CD4-positive, alpha-beta memory T cell (primary cell): ENCODE measurements at places on chromosomes 2 and 18. TPM values are rescaled to one million over a fixed set of nuclear protein-coding genes. Genes with fewer than 3 reads are reported as not detected.

DNA sequence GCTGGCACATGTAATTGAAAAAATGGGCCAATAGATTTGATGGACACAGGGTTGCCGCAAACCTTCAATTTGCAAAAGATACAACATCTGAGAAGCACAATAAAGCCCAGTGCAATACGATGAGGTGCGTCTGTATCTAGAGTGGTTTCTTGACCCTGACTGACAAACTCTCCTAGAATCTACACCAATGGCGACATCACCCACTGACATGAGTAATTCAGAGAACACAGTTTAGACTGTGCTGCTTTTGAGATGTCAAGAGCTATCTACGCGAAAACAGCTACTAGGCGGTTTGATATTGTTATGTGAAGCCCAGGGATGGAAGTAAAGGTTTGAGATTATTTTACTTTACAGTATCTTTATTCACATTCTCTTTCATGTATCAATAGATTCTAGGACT is 104.9 kb downstream of the EIPR1 start:
- H3K36me3 ChIP-seq = no peaks in the 10 kb centered on the region
- no peak overlapping the region for H3K4me3 ChIP-seq
- no peaks in the 10 kb centered on the region for H3K27me3 ChIP-seq
- DNase-seq = no peak

DNA sequence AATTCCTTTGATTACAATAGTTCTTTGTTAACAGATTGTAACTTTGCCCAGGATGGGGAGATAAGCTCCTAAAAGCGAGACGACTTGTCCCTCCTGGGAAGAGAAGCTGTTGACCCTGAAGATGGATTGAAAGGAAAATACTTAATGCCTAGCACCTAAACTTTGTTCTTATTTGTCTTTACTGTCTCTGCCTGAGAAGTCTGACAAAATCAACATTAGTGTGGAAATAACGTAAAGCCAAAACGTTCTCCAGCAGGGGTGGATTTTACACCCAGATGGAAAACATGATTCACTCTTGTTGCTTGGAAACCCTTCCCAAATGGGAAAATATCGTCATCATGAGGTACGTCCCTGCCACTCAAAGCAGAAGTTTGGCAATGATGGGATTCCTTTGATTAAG is 450.1 kb downstream of the SLC4A3 start:
- no peak for DNase-seq
- no peak overlapping the region for H3K4me3 ChIP-seq
- no peak overlapping the region for H3K27ac ChIP-seq
- no peaks in the 10 kb centered on the region for H3K36me3 ChIP-seq
- no peaks in the 10 kb centered on the region for H3K4me1 ChIP-seq

DNA sequence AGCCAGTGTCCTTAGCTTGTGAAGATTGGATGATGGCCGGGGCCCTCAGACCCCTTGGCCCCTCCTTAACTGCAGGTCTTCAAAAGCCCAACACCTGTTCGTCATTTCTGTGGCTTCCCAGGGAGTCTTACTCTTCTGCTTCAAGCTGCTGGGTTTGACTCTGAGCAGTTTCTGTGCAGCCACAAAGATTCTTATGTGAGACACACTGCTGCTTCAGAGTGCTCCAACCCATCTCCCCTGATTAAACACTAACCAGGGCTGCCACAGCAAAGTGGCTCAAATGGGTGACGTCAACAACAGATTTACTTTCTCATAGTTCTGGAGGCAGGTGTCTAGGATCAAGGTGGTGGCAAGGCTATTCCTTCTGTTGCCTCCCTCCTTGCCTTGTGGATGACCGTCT is 40.8 kb downstream of the TSN start:
- H3K36me3 ChIP-seq = no peaks in the 10 kb centered on the region
- no peaks in the 10 kb centered on the region for H3K4me1 ChIP-seq
- DNase-seq = no peak
- H3K27ac ChIP-seq = no peak overlapping the region

GRCh38 chr2:20443276-20443920 is 3.5 kb upstream of the RHOB start:
- peaks cover 11% of the 10 kb centered on the region for H3K4me1 ChIP-seq
- H3K4me3 ChIP-seq = no peak overlapping the region
- peak; percentile 17 for DNase-seq
- H3K27me3 ChIP-seq = peaks cover 10% of the 10 kb centered on the region
- H3K27ac ChIP-seq = no peak overlapping the region

CYP27A1 gene
- 0.15 TPM for polyA plus RNA-seq

RGPD5 gene
- polyA plus RNA-seq = 3.7 TPM
